ENCODE measurements at places on chromosomes 2 and 18.
A peak's percentile ranks its signal among the peaks of the same experiment; 100 is the strongest.

DNA sequence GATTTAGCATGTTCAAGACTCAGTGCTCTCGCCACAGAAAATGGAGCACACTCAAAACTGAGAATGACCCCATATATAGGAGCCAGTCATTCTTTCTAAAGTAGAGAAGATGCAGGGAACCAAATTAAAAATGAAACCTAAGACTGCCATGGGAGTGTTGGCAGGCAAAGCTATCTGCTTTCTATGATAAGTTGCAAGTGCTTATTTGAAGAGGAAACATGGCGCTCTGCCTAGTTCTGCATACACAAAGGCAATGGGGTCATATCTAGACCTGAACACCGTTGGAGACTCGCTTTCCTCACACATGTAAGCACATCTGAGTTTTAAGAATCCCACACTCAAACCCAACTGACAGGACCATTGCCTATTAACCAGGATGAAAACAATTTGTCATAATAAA lies 292.5 kb downstream of the ALK start:
- DNase-seq = peak; percentile 23

DNA sequence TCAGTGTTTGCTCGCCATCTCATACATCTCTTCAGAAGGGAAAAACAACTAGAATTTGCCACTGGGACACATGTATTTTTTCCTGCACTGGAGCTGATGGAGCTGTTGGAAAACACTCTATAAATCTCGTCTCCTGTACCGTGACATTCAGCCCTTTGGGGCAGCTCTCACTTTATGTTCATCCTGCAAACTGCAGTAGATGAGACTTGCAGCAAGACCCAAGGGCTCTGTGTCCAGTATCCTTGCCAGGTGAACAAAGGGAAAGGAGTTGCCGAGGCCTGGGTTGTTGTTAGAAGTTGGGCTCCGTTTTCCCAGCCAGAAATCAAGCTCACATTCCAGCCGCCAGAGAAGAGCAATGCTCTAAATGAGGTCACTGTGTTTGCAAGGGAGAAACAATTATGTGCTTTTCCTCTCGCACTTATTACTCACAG lies 285.1 kb downstream of the SLC4A3 start:
- peak; percentile 56 for DNase-seq

DNA sequence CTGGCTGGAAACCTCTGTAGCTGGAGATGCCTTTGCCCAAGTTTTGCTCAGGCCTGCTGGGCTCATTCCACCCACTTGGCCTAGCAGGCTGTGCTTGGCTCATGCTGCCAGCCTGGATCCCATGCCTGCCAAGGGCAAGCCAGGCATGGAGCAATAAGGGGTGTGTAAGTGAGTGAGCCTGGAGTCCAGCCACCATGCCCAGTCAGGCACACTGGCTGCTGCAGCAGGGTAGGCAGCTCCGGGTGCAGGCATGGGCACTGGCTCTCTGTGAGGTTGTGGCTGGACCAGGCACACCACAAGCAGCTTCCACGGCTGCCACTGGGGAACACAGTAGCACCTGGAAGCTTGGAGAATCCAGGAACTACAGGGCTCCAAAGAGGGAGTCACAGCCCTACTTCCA lies 147.7 kb upstream of the HS6ST1 start:
- no peak for DNase-seq

- no peak for DNase-seq
Observed at GRCh38 chr2:39390216-39390615, 46.9 kb downstream of the MAP4K3 start.

DNA sequence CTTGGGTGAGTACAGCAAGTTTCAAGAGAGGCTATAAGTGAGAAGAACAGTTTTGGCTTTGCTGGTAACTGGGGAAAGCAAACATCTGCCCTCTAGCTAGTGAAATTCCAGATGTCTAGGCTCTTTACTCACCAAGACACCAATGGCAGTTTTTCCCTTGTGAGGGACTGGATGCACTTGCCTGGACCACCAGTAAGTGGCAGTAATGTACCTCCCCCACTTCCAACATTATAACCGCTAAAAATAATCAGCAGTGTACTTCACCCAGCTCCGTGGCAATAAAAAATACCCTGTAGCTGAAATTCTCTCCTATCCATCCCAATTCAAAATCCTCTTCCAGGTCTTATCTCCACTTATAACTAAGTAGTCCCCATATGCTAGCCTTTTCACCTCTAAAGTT lies 383.9 kb downstream of the ARHGAP15 start:
- peak; percentile 72 for DNase-seq

GRCh38 chr2:147867050-147867449 lies 22.2 kb downstream of the ACVR2A start:
- no peak for DNase-seq

DNA sequence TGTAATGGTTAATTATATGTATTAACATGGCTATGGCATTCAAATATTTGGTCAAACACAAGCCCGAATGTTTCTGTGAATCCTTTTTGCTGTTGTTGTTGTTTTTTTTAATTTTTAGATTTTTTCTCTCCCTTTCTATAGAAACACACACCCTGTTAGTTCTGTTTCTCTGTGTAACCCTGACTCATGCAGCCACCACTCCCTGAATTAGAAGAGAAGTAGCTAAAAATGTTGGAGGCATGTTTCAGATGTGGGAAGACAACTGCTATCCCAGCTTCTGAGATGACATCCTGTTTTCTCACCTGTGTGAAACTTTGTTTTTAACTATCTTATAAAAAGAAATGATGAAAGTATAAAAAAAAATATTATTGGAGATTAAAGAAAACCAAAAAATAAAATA lies 219.6 kb upstream of the RGPD4 start:
- DNase-seq = no peak
